NCI-H446 (cell line): ENCODE measurements at places on chromosomes 7 and 10.

DNA sequence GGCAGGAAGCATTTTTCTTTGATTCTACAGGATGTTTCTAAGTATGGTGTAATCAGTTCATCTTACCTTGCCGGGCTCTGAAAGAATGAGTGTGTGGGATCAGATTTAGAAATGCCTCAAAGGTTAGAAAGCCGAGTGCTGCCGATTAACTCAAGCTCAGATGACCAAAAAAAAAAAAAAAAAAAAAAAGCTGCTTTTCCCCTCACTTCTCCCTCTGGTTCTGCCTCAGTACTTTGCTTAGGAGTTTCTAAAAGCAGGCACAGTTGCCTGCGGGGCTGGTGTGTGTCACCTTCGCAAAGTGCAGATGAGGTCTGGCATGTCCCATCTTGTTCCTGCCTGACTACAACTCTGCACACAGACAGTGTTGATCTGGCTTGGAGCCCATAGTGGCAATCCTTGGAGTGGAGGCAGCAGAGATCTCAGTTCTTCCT is 47.0 kb downstream of the KIAA1217 start:
- DNase-seq = no peak

GRCh38 chr10:54905578-54906192 is 104.7 kb upstream of the PCDH15 start:
- DNase-seq = no peak

DNA sequence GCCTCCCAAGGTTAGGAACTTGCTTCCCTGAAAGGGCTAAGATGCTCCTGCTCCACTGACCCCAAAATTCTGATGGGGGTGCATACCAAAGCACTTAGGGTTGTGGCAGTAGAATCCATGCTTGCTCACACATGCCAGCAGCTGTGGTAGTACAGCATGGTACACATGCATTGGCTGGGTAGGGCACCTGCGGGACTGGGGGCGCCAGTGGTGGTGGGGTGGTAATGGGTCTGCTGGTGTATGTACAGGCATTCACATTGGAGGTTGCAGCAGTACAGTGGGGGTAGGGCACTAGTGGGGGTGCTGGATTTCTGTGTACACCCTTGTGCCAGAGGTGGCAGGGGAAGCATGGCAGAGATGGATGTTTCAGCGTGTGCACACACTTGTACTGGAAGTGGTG is 72.3 kb upstream of the TAS2R16 start:
- DNase-seq = no peak

GRCh38 chr7:50676740-50677637 is 105.7 kb downstream of the GRB10 start:
- no peak for DNase-seq
